HTR-8/SVneo (cell line): ENCODE measurements at places on chromosomes 4 and X.
A peak's percentile ranks its signal among the peaks of the same experiment; 100 is the strongest.

DNA sequence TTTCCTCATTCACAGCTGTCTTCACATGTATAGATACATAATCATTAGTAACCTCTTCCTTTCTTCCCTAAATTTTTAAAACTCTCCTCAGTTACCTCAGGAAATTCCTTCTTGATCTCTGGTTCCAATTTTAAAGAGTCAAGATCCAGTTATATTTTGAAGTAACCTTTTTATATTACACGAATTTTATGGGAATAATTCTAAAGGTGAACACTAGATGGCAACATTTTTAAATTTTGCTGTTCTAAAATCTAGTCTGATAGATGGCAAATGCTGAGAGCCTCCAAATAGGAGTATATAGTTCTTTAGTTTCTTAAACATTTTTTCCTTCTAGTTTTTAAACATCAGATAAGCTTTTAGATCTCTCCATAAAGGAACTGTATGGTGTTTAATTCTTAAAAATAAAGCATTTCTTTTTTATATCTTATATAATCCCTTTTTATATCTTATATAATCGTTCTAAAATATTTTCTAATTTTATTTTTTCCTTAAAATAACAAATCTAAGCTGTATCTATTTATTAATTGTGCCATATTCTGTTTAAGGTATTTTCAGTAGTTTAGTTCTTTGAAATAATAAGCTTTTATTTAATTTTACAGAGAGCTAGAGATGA, 37.9 kb upstream of the PAPSS1 start:
- no peak for DNase-seq

- DNase-seq: peak; percentile 18
Measured at GRCh38 chrX:10989386-10989785, 121.7 kb upstream of the HCCS start.

- peak; percentile 84 for DNase-seq
Measured at GRCh38 chr4:139295206-139295941, 5.9 kb upstream of the NAA15 start.

- no peak for DNase-seq
Measured at GRCh38 chr4:24842356-24842755, 47.0 kb downstream of the SOD3 start.

DNA sequence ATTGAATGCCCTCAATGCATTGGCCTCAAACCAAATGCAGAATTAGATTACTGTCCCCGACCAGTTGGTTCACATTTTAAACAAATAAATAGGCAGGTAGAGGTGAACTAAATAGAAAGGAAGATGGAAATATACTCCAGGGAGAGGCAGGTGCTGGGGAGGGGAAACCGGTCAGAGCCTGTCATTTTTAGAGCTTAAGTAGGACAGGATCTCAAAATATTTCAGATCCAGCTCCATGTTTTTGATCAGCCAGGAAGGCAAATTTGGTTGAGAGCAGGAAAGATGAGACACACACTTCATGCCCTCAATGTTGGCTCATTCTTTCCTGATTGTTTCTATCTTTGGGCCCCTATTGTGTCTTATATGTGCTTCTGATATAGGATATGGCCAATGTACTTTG, 206.7 kb downstream of the SHROOM3 start:
- DNase-seq: no peak

DNA sequence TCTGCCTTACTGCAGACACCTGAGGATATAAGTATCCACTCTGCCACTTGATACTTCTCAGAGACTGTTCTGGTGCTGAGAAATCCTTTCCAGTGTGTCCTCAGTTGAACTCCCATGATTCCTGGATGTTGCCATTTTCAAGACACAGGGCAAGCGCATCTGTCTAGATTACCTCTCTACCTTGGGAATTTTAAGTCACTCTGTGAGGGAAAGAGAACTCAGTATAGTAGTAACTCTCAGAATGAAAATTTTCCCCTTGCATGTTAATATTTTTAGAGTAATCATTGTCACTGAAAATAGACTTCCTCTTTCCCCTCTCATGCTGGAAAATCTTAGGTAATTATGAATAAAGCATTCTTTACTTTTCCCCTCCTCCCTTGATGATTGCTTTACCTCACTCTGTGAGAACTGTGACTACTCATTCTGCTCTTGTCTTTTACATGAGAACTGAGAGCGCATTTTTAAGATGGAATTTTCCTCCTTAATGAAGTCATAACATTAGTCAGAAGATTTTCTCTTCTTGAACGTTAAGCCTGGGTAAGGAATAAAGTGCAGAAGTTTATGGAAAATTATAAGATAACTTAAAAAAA, 45.0 kb downstream of the TET2 start:
- DNase-seq: no peak

- no peak for DNase-seq
Measured at GRCh38 chr4:176425035-176425434, 105.3 kb downstream of the SPCS3 start.

- DNase-seq: peak; percentile 77
Measured at GRCh38 chr4:169791527-169792156, 33.9 kb upstream of the HPF1 start.

- no peak for DNase-seq
Measured at GRCh38 chrX:119359618-119360382, 39.3 kb upstream of the SLC25A43 start.

GRCh38 chrX:1074172-1074571, 138.3 kb downstream of the CRLF2 start:
- DNase-seq: no peak

GRCh38 chr4:128665514-128665913, 144.0 kb upstream of the JADE1 start:
- no peak for DNase-seq

- DNase-seq: no peak
Measured at GRCh38 chr4:181637186-181638105, 605.8 kb upstream of the TENM3 start.

- DNase-seq: no peak
Measured at GRCh38 chr4:1470393-1470670, 64.1 kb upstream of the NKX1-1 start.

DNA sequence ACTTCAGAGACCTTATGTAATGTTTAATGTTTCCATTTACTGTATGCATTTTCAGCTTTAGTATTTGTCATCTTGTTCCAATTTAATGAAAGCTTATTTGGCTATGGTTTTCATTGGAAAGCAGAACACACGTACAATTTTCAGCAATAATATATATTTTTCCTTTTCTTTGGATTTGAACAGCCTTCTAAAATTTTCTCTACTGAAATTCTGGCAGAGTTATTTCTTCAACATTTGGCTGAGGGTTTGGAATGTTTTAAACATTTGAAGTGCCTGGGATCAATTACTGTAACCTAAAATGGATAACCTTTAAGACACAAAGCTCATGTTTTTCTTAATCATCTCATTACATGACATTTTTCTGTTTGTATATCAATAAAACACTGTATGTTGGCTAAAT, 156.9 kb downstream of the TENM3 start:
- no peak for DNase-seq

DNA sequence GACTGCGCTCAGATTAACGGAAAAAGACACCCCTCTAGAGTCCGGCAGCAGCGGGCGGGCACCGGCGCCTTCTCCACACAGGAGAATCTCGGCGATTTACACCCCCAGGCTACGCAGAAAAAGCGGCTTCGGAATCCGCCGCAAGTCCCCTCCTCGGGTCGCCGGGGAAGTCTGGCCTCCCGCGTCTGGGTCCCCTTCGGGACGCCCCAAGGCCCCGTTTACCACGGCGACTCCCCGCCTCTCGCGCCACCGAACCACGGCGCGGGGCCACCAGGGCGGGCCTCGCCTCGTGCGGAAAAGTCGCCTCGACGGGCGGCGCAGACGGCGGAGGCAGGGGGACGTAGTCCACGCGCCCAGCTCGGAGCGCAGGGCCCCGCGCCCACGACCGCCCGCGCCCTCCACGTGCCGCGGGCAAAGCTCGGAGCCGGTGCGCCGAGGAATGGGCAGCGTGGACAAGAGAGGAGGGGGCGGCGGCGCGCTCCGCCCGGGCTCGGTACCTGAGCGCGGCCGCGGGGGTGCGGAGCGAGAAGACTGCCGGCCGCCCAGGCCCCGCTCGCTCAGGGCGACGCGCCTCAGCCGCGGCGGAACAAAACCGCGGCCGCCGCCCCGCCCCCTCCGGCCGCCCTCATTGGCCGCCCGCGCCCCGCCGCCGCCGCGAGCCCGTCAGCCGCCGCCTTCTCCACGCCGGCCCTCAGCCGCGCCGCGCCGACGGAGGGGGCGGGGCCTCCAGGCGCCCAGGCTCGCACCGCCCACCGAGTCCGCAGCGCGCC, at the start of gene FAM53A:
Gene FAM53A (minus strand): TSS at position 578 of the 770 bp plus-strand sequence. CDS start 15,572 bp downstream, outside the sequence.
- peak; percentile 82 for DNase-seq

GRCh38 chr4:5618051-5618960, 90.1 kb downstream of the EVC2 start:
- DNase-seq: no peak

DNA sequence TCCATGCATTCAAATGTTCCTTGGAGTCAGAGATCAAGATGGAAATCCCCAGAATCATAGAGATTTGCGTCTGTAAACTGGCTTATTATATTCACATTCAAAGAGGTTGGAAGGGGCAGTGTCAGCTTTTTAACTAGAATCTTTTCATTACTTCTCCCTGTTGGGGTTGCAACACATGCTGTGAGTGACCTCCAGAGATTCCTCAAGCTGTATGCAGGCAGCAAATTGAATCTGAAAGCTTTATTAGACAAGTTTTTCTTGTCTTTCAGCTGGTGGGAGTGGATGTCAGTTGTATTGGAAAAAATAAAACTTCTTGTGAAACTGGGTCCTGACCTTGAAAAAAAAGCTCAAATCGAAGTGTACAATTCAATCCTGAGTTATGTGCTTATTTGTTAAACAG, 736.5 kb upstream of the FTHL17 start:
- no peak for DNase-seq

DNA sequence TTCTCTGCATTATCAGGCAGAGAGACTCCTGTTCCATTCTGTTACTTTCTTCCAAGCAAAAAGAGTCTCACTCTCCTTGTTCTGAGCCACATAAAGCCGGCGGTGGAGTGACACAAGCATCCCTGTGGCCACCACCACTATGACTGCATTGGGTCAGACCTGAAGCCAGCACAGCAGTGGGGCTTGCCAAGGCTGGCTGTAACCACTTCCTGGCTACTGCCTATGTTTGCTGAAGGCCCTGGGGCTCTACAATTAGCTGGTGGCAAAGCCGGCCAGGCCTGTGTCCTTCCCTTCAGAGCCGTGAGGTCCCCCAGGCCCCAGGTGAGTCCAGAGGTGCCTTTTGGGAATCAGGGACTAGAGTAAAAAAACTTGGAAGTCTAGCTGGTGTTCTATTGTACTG, 31.8 kb downstream of the PLAC8 start:
- no peak for DNase-seq

DNA sequence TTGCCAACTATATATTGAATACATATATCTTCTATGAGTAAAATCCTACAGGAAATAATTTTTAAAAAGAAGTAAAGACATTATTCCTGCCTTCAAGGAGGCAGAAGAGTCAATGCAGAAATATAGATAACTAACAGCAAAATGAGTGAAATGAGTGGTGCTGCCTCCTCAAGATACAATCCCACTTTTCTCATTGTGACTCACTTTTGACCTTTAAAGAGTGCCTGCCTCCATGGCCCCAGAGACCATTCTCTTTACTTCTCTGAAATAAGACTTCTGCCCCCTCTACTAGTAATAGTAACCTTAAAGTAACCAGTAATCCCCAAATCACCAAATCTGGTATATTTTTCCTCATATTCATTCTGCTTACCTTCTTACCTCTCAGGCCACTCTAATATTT, 15.5 kb downstream of the SLC10A7 start:
- no peak for DNase-seq

DNA sequence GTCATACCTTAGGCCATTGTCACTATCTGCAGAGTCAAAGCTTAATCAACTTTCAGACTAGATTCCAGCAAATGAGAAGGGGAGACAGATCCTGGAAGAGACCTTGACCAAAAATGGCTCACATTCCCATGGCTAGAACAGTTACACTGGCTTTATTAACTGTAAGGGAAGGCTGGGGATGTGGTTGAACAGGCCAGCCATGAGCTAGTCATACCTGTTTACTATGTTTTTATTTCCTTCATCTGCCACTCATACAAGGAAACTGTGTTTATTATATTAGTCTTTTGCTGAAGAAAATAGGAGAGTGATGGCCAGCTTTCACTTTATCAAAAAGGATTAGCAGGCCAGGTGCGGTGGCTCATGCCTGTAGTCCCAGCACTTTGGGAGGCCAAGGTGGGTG, 319.7 kb downstream of the RAPGEF2 start:
- DNase-seq: no peak

GRCh38 chrX:25017667-25018247, 2.0 kb upstream of the ARX start:
- DNase-seq: no peak

GRCh38 chr4:26235500-26235899, 85.3 kb upstream of the RBPJ start:
- peak; percentile 37 for DNase-seq

DNA sequence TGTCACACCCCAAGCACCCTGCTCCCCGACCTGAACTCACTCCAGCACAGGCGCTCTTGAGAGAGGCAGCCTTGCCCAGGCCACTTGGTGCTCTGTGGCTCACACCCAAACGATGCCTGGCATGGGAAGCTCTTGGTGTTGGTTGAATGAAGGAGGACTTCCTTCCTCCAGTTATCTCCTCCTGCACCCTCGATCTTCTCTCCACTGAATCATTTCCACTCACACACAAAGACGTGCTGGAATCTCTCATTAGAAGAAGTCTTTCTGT, 90.5 kb upstream of the TRIM2 start:
- DNase-seq: no peak

DNA sequence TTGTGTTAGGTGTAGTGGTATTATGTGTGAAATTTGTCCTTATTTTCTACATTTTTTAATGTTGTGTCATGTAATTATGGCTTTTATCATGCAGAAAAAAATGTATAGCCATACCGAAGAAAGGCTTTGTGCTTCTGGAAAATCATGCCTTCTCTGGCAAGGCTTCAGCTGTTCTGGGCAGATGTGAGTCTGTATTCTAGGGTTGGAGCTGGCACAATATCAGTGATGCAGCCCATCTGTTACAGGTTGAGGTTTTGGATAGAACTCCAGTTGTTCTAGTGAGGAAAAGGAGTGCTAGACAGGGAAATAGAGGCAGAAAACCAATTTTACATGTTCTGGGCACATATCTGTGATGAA, 44.8 kb upstream of the PRSS12 start:
- DNase-seq: no peak

GRCh38 chr4:73875401-73875800, 6.2 kb downstream of the CXCL1 start:
- no peak for DNase-seq

DNA sequence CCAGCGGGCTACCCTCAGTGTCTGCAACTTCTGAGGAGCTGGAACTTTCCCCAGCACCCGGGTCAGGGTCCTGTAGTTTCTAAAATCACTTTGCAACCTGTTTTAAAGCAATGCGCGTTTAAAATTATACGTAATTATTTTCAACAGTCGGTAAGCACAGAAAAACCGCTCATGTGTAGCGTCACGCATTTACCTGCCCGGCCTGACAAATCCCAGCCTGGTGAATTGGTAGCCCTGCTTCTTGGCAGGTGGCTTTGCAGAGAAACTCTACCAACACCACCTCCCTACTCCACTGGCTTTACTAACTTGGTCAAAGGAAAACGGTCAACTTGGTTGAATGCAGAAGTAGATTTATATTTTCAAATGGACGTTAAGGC, 640 bp downstream of the BANK1 start:
- DNase-seq: no peak

- DNase-seq: no peak
Measured at GRCh38 chrX:115226929-115227328, 7.0 kb downstream of the LRCH2 start.

- no peak for DNase-seq
Measured at GRCh38 chrX:24023544-24023943, 3.4 kb downstream of the KLHL15 start.

GRCh38 chr4:6355052-6355451, 85.4 kb downstream of the WFS1 start:
- DNase-seq: no peak

GRCh38 chr4:149203256-149204001, 612.2 kb downstream of the IQCM start:
- peak; percentile 3 for DNase-seq

GRCh38 chr4:177356206-177356605, 46.5 kb downstream of the NEIL3 start:
- no peak for DNase-seq
